Activated T-cell treated with anti-CD3 and anti-CD28 coated beads for 48 hours (primary cell): ENCODE measurements at places on chromosomes 6 and 20.

- no peak for DNase-seq
These were observed 356.8 kb downstream of the BTBD9 start for GRCh38 chr6:38282911-38283310.

- DNase-seq, result no peak
These were observed 34.1 kb downstream of the HFE start for GRCh38 chr6:26121141-26122004.

DNA sequence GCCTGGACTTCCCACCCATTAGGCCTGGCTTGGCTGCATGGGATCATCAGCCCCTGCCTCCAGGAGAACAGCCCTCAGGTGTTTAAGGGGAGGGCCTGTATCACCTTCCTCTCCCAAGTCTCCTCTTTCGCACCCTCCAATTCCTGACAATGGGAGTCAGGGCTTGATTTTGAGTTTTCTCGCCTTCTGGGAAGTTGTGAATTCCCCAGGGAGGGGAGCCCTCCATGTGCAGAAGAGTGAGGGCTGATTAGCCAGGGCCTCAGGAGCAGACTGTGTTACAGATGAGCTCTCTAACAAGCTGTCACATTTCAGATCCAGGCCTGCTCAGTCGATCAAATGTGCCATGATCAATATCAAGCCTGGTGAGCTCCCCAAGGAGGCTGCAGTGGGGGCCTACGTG, 42.4 kb downstream of the CNBD2 start:
- no peak for DNase-seq

DNA sequence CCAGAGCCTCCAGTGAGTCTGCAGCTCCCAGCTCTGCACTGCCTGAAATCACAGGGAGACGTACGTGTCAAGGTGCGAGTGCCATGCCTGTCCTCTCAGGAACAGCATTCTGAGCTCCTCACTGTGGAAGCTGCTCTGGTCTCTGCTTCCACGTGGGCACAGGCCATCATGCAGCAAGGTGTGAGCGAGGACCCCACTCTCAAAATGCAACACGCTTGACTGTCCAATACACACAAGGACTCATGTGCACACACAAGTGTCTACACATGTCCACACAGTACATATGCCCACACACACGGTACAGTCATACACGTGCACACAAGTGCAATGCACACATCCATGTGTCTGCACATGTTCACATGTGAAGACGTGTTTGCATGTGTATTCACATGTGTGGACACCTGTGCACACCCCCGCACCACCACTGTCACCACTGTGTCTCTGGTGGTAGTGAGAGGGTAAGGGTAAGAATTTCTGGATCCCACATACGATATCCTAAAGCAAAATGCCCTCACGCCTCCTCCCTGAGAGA, 260.5 kb downstream of the DLL1 start:
- DNase-seq, result no peak
